ENCODE measurements at places on chromosomes 1 and 21. TPM values are rescaled to one million over a fixed set of nuclear protein-coding genes. Genes with fewer than 3 reads are reported as not detected.

CLCC1 gene
- total RNA-seq: 20.7 TPM

- peak; percentile 81 for DNase-seq
These were observed 559 bp downstream of the BACH1 start for GRCh38 chr21:29299046-29299915.

DNA sequence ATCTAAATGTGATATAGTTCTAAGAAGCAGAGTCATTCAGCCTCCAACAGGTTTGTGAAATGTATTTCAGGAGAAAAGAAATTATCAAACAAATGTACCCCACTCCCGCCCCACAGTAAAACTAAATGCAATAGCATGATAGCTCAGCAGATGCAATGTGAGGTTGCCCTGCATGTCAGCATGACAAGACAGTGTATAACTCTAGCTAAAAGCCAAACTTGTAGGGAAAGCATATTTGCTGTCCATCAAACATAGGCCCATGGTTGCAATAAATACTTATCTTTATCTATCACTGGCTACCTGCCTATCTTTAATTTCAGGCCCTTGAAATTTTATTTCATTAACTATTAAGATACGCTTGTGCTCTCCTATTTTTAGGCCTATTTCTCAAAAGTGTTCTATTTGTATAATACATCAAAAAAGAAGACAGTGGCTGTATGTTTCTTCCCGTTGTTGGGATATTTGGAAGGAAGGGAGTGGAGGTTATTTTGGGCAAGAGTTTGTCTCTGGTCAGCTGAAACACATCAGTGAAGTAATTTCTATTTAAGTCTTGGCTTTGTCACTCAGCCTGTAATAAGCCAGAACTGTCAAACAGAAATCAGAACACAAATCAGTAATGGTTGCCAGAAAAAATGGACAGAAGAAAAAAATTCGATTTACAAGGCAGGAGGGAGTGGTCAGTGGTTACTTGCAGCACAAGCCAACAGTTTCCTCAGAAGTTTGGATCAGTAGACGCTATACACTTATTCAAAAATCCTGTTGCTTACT, 307.4 kb upstream of the ADGRL2 start:
- DNase-seq: no peak

DNA sequence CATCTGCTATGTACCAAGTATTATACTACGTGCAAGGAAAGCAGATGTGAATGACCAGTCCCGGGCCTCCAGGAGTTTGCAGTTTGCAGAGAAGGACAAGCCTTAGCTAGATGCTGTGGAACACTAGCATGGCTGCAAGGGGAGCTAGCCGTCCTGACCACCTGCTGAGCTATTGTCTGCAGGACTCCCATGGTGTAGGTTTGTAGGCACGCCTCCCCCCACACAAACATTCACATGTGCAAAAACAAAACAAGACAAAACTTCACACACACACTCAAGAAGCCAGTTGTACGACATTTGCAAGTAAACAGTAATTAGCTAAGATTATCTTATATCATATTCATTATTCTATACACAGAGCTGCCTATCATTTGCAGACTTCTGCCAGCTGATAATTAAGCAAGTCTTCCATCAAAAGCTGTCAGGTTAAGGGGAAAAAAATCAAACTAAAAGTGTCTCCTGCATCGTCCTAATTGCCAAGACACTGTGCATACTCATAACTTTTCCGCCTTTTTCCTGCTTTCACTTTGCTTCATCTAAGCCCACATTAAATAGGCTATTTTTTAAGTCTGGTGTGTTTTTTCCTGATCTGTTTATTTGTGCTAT, 10.7 kb upstream of the HNRNPU start:
- no peak for DNase-seq

GRCh38 chr1:199404191-199404590, 623.3 kb upstream of the NR5A2 start:
- DNase-seq: no peak

- DNase-seq: no peak
These were observed 58.0 kb upstream of the PDC start for GRCh38 chr1:186518822-186519381.

REN gene
- total RNA-seq: not detected

GRCh38 chr21:36552434-36552785, 72.5 kb upstream of the CLDN14 start:
- DNase-seq: no peak

- DNase-seq: peak; percentile 67
These were observed 18.9 kb downstream of the SGIP1 start for GRCh38 chr1:66552829-66553228.

- no peak for DNase-seq
These were observed 149.8 kb downstream of the ETS2 start for GRCh38 chr21:38955495-38955894.

TMPRSS2 gene
- total RNA-seq: not detected

DNA sequence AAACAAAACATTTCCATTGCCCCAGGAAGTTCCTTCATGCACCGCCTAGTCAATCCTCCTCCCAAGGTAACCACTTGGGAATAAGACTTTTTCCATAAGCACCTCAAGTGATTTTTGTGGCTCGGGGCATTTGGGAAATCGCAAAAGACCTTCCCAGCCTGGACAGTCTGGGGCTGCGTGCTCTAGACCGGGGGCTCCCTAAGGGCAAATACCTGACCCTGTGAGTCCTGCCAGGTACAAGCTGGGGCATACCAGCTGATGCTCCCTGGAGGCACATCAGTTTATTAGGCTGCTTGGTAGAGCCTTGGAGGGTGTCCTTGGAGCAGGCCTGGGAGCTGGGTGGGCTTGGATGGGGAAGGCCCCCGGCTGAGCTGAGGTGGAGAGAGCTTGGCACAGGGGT, 34.4 kb downstream of the ALPL start:
- DNase-seq: no peak

GRCh38 chr1:247316590-247317197, 15.0 kb downstream of the ZNF496 start:
- DNase-seq: no peak

GRCh38 chr21:38422082-38422481, 76.2 kb downstream of the ERG start:
- DNase-seq: no peak

C8A gene
- not detected for total RNA-seq

DNA sequence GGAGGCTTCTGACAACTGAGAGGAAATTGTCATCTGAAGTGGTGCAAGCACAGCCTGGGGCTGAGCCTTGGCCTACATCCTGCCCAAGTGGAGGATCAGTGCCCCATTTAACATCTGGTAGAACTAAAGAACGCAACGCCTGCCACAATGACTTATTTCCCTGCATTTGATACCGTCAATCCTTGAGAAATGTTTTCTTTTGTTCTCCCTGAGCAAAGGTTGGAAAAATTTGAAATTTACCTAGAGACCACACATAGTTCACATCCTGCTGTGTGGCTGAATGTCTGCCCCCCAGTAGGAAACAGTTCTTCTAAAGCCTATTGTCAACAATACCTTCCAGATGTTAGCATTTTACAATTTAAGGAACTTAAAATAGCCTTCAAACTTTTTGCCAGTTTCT, 5.6 kb upstream of the RGS4 start:
- DNase-seq: no peak

GRCh38 chr1:69172003-69173000, 395.4 kb upstream of the LRRC7 start:
- no peak for DNase-seq

GRCh38 chr1:200328379-200328778, 81.5 kb downstream of the ZNF281 start:
- no peak for DNase-seq

- DNase-seq: no peak
These were observed 129.5 kb upstream of the LRRC7 start for GRCh38 chr1:69438056-69438795.

DNA sequence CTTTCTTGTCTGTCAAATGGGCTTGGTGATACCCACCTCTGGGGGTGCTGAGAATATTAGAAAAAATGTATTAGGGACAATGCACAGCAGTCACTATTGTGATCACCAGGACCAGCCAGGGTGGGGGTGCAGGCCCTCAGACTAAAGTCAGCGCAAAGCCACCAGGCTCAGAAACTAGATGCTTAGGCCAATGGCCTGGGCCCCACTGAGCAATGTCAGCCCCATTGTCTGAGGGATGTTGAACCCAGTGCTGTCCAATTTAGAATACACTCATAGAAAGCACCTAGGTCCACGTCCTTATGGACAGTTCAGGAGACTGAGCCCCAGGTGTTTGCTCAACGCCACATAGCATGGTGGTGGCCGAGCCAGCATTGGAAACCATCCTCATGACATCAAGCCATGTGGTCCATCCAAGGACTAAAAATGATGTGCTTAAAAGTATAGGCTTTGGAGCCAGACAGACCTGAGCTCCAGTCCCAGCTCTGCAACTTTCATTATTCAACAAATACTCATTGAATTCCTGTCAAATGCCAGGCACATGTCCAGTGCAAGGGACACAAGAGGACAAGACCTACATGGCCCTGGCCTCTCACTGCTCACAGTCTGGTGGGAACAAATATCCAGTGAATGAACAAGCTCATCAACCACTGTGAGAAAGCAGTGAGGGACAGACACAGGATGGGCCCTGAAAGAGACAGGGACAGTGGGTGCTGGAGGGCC, 273.8 kb downstream of the MATN1 start:
- DNase-seq: no peak

BRDT gene
- total RNA-seq: not detected

- DNase-seq: no peak
These were observed 21.4 kb downstream of the FAAH start for GRCh38 chr1:46415514-46415913.

- DNase-seq: no peak
These were observed 63.0 kb downstream of the SLC5A9 start for GRCh38 chr1:48285525-48285924.

RNF187 gene
- 21.0 TPM for total RNA-seq

DNA sequence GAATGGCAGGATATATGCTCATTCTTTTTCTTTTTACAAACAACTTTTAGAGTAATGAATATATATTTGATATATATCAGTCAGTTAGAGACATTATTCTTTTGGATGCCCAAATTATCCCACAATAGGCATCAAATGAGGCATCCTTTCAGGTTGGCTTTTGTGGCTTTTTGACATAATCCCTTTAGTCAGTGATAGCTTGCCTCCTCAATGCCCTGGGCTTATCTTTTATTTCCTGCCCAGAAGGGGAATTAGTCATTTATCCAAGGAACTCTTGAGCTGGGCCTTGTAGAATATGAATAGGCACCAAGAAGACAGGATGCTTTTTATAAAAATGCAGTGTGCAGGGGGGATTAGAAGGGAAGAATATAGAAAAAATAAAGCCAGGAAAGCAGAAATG, 22.2 kb downstream of the EPHX4 start:
- no peak for DNase-seq

DNA sequence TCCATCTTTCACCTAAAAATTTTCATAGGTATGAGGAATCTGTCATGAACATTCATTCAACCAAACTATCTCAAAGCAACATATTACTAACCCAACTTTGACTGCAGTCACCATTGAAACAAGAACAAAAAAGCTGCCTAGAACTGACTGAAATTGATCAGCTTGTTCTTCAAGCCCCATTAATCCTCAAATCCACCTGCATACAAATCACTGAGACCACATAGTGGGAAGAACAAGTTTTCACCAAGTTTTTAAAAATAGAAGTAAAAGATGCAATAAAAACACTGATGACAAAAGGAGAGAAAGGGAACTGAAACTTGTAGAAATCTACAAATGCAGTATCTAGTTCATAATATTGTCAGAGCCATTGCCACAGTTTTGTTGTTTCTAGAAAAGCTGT, 6.1 kb downstream of the SORT1 start:
- no peak for DNase-seq

DNA sequence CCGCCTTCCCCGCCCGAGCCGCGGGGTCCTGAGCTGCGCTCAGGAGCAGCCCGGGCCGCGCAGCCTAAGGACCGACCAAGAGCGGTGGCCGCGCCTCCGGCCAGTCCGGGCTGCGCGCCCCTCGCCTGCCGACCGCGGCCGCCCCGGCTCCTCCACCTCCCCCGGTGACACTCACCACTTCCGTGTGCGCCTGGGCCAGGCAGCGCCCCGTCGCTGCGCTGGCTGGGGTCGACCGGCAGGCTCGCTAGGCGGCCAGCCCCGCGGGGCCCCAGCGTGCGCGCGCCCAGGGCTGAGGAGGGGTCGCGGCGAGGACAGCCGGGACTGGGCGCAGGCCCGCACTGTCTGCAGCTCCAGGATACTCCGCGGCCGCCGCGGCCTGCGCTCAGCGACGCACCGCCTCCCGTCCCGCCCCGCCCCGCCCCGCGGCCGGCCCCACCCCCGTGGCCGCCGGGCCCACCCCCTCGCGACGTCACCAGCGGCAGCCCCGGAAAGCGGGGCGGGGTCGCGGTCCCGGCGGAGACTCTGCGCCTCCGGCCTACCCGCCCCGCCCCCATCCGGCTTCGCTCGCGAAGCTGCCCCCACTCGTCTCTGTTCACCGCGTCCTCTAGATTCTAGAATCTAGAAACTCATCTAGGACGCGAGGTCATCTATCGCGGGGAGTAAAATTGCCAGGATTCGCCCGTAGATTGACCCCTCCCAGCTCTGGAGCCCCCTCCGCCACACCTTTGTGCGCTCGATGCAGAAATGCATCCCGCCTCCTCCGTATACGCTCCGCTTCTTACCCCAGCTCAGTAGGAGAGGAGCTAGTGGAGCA, at the start of gene JAK1:
Gene JAK1 (minus strand): TSS at position 392 of the 814 bp plus-strand sequence. CDS start 80,285 bp downstream, outside the sequence.
- DNase-seq: peak; percentile 94

GRCh38 chr1:54934869-54935268, 45.6 kb upstream of the TMEM61 start:
- DNase-seq: no peak

- no peak for DNase-seq
These were observed 1.1 kb upstream of the DNAJC28 start for GRCh38 chr21:33492571-33492970.

DNA sequence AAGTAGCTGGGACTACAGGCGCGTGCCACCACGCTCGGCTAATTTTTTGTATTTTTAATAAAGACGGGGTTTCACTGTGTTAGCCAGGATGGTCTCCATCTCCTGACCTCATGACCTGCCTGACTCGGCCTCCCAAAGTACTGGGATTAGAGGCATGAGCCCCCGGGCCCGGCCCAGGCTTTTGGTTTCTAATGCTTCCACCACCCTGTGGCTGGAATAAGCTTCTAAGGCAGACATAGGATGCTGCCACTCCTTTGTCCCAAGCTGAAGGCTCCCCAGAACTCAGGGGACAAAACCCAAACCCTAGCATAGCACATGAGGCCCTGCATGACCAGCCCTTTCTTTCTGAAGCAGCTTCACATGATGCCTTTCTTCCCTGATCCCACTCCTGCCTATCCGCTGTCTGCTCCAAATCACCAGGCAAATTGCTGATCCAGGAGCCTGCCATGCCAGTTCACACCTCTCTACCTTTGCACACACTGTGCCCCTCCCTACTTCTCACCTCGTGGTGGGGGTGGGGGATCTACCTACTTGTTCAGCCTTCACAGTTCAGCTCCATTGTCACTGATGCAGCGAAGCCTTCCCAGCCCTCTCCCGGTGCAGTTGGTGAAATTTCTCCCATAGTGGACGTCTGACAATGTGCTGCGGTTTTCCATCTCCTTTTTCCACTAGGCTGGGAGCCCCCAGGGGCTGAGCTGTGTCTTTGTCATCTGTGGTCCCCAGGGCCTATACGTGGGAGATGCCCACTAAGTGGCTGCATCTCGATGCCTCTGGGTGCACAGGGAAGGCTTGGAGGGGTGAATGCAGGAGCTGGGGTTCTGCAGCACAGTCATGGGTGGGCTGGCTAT, 6.9 kb downstream of the PTPRU start:
- DNase-seq: peak; percentile 43

All from sigmoid colon (tissue), 7 donors.